NCI-H510A treated with DMSO at 0.1 percent for 48 hours (cell line): ENCODE measurements at places on chromosomes 2 and 18.

- no peak for DNase-seq
These were observed at the start of gene TEKT4 for GRCh38 chr2:94871226-94872087. TSS of gene TEKT4 (plus strand) at chr2:94871430. CDS start at chr2:94871580, 150 bp downstream.

DNA sequence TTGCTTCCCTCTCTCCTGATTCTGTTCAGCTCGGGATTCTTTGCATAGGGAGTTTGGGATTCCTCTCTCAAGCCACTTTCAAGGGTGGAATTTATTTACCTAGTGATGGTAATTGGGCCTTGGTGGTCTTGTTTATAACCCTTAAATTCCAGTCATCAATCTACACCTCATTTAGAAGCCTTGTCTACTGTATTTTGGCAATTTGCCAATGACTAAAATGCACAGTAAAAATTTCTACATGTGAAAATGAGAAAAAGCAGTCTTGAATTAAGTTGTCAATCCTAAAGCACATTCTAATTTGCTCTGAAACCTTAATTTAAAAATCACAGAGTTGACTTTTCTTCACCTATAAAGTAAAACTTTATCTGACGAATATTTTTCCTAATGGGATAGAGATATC, 749.2 kb upstream of the CRIM1 start:
- no peak for DNase-seq

GRCh38 chr2:68653538-68653982, 10.2 kb downstream of the PROKR1 start:
- no peak for DNase-seq

DNA sequence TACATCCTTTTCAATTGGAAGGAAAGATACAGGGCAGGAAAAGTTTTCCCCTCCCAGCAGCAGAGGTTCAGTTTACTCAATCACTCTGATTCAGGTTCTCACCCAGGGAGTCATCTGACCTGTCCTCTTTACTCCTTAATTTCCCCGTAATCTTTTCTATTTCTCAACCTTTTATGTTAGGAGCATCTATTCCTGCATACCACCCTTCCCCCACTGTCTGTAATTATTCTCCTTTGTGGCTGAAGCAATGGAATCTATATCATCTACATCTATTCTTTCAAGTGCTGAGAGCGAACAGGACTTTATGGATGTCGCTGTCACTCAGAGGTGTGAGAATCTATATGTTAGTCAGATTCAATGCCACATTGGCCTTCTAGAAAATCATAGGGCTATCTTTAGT, 175.2 kb downstream of the NOL4 start:
- no peak for DNase-seq

- no peak for DNase-seq
These were observed 48.2 kb upstream of the MSTN start for GRCh38 chr2:190110699-190111098.

GRCh38 chr2:177383935-177384334, 8.6 kb upstream of the AGPS start:
- DNase-seq = no peak

DNA sequence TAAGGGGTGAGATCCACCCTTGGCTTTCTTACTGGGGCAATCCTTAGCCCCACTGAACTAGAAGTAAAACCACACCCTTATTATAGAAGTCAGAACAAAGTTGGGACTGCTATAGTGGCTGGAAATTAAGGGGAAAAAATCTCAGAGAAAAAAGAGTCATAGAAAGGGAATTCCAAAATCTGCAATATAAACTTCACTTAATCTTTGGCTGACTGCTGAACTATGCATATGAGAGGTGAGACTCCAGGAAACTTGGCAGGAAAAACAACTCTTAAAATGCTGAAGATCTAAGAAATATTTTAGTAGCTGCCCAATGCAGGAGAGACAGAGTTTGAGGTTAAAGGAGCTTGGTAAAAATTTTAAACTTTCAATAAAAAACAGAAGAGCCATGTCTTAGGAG, 201.8 kb upstream of the FN1 start:
- DNase-seq = no peak

GRCh38 chr2:204775766-204776165, 230.5 kb downstream of the PARD3B start:
- no peak for DNase-seq
